Fibroblast of mammary gland (primary cell): ENCODE measurements at places on chromosomes 12 and 14.
A peak's percentile ranks its signal among the peaks of the same experiment; 100 is the strongest.

DNA sequence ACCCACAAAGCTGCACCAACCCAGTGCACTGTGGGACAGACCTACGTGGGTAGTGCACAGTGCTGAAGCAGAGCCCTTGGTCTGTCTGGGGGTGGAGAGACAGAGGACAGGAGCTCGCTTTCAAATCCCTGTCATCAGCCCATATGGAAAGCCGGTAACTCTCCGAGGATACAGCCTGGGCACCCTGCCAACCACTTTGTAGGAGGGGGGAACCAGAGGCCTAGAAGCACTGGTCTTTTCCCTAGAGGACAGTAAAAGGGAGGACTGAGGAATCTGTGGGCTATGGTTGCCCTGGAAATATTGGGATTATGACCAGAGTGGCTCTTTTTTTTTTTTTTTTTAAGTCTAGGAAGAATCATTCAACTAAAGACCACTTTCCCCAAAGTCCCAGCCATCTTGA lies 74.3 kb downstream of the MAP3K9 start:
- peak; percentile 19 for DNase-seq

- DNase-seq: peak; percentile 23
Measured at GRCh38 chr12:93122569-93123091, 193.5 kb upstream of the EEA1 start.

DNA sequence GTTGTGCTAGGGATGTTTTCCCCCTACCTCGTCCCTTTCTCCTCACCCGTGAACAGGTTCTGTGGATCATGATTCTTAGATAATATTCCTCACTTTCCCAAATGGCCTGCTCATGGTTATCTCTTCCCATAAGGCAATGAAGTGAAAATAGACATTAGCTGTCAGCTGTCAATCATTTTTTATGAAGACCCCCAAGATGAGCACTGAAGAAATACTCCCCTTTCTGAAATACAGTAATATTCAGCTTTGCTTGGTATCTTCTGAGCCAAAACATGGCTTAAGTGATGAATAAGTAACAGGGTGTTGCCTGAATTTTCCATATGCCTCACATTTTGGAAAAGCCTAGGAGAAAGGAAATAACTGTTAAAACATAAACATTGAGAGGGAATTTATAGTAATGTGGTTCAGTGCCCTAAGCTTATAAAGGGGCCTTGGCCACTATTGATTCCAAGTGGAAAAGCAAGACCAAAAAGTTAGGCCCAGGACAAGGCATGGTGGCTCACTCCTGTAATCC lies 70.7 kb upstream of the NAP1L1 start:
- no peak for DNase-seq

- DNase-seq: no peak
Measured at GRCh38 chr12:23169696-23170013, 544.7 kb downstream of the ETNK1 start.

- peak; percentile 66 for DNase-seq
Measured at GRCh38 chr12:53476769-53477209, 22.5 kb downstream of the MAP3K12 start.

DNA sequence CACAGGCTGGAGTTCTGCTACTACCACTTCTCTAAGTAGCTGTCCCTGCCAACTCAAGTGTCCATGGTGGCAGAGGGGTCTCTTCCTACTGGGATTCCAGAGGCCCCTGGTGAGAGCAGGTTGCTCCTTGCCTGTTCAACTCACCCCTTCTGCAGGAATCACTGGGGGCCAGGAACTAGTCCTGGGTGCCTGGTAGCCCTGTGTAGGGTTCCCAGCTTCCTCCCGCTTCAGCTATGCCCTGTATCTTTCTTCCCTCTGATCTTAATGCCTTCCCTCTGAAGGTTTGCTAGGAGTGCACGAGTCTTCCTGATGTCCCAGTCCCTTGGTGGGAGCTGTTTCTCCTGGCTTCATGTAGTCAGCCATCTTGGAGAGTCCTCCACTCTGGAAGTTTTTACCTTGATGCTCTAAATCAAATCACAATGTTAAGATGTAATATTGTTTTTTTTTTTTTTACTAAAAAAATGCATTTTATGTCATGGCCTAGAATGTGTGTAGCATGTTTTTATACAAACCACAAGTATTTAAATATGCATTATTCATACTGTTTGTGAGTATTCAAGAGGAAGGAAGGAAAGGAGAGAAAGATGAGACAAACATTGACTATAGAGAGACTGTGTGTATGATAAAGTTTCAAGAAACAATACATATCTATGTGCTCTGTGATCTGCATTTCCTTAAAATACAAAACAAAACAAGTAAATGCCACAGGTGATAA lies 54.7 kb downstream of the FRS2 start:
- DNase-seq: no peak

DNA sequence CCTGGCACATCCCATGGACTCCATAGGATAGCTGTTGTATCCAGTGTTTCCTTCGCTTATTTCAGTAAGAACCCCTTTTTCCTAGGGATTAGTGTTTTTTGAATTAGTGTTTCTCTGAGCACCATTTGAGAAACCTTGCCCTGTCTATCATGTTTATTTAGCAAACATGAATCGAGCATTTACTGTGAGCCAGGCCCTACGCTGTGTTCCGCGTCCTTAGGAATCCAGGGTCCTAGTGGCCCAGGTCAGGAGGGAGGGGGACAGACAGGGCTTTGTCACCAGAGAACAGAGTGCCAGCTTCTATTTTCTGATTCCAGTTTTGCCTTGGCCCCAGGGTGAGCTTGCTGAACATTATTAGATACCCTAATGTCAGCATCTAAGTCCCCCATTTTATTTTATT lies 2.5 kb downstream of the TEAD4 start:
- no peak for DNase-seq

DNA sequence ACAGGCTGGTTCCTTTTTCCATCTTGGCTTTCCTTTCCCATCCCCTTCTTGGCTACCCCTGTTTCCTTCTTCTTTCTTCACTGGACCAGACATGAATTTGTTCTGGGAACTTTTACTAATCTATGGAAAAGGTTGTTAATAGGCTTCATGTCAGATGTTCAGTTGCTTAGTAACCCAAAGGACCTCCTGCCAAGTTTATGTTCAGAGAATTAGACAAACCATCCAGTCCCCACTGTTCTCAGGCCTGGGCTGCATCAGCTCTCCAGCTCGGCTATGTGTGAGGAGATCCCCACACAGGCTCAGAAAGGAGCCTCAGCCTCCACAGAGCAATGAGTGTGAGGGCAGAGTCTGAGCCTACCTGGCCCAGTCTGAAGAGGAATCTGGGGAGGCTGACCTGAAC lies 78.0 kb downstream of the AKAP6 start:
- DNase-seq: peak; percentile 34

DNA sequence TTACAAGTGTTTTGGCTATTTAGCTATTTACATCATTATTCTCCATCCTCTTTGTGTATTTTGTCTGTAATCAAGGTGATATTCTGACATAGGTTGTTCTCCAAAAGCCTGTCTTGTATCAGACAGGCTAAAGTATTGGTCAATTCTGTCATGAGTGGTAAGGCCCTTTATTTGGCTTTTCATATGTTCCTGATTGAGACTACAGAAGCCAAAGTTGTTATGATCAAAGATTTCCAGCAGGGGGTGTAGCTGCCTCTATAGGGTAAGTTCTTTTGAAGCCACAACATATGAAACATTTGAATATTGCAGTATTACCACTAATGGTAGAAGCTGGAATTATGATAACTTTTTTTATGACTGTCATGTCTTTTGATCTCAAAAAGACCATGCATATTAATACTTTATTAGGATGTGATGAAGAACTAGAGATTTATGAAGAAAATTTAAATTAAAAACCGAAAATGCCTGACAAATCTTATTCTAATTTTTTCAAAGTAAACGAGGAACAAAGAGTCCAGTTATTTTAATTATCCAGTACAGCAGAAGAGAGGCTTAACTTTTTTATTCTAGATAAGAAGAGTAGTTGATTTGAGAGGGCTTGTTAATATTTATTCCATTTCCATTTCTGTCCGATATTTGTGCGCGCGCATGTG lies 3.4 kb upstream of the ARHGAP5 start:
- peak; percentile 87 for DNase-seq

GRCh38 chr14:57323721-57324120 lies 55.0 kb downstream of the AP5M1 start:
- DNase-seq: no peak

GRCh38 chr12:106581543-106582248 lies 1.1 kb upstream of the RFX4 start:
- DNase-seq: no peak

- no peak for DNase-seq
Measured at GRCh38 chr12:43841253-43841652, 5.4 kb downstream of the TMEM117 start.

DNA sequence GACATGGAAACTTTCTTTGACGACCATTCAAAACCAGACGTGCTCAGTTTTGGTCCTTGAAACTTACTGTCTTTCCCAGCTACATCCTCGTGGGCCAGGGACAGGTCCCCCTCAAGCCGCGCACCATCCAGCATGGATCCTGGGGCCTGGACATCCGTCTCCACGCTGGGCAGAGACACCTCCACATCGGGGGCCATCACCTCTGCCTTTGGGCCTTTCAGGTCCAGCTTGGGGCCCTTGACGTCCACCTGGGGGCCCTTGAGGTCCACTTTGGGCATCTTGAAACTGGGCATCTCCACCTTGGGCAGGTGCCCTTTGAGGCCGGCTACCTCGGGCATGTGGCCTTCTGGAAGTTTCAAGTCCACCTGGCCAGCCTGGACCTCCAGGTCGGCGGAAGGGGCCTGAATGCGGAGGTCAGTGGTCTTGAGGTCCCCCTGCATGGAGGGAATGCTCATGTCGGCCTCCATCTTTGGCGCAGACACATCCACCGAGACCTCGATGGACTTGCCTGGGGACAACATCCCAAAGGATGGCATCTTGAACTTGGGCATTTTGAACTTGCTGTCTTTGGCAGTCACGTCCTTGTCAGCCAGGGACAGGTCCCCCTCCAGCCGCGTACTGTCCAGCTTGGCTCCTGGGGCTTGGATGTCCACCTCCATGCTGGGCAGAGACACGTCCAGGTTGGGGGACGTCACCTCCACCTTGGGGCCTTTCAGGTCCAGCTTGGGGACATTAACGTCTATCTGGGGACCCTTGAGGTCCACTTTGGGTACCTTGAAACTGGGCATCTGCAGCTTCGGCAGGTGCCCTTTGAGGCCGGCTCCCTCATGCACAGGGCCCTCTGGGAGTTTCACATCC lies 17.1 kb downstream of the PLD4 start:
- no peak for DNase-seq

DNA sequence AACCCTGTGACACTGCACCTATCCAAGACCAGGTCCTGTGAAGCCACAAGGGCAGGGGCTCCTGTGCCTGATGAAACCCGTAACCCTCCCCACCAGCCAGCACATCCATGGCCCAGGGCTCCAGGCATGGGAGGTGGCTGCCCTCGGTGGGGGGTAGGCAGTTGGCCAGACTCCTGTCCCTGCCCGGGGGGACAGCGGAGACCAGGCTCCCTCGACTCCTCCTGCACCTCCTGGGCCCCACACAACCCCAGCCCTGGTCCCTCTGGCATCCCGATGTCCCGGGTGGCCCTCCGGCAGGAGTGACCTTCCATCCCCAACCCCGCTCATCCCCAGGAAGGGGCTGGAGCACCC lies 11.4 kb downstream of the AKT1 start:
- DNase-seq: no peak

- DNase-seq: no peak
Measured at GRCh38 chr12:109714141-109714912, 702 bp downstream of the FAM222A start.
